ENCODE measurements at places on chromosomes 16 and 17. TPM values are rescaled to one million over a fixed set of nuclear protein-coding genes. Genes with fewer than 3 reads are reported as not detected.

DNA sequence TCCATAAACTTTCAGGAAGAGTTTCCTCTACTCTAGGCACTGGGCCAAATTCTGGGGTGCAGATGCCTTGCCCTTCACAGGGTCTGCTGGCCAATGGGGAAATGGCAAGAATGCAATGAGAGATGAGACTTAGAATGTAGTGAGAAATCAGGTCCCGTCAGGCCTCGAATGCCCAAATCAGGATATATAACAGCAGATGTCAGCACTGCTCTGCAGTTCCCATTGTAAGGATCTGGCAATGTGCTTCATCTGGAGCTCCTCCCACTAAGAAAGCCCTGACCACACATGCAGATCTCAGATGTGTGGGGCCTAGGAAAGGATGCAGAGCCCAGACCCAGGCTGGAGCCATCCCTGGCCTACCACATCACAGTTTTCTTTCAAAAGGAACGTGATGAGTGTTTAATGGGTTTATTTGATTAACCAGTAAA lies 13.9 kb upstream of the LPCAT2 start:
- peak; percentile 66 for DNase-seq

DNA sequence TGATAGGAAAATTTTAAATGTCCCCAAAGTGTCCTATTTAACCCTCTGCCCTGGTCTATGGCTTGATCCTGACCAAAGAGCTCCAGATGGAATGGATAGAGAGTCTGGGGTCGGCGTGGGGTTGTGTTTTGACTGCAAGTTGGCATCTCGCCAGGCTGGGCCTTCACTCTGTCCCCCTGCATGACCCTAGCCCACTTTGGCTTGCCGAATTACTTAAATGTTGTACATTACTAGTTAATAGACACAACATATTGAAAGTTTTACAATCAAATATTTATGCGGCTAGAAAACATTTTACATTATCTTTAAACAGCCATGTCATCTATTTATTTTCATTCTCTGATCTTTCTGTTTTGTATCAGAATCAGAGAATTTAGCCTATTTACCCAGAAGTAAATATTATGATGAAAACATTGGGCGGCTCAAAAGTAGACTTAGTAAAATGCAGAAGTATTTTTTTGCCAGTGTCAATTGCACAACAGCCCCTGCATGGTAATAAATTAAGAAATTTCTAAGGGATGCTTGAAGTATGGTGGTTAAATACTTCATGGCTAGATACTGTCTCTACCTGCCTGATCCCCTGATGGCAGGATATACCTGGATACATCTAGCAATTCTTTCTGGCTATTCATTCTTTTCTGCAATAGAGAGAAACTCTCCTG lies 18.8 kb upstream of the MYOCD start:
- no peak for DNase-seq

DNA sequence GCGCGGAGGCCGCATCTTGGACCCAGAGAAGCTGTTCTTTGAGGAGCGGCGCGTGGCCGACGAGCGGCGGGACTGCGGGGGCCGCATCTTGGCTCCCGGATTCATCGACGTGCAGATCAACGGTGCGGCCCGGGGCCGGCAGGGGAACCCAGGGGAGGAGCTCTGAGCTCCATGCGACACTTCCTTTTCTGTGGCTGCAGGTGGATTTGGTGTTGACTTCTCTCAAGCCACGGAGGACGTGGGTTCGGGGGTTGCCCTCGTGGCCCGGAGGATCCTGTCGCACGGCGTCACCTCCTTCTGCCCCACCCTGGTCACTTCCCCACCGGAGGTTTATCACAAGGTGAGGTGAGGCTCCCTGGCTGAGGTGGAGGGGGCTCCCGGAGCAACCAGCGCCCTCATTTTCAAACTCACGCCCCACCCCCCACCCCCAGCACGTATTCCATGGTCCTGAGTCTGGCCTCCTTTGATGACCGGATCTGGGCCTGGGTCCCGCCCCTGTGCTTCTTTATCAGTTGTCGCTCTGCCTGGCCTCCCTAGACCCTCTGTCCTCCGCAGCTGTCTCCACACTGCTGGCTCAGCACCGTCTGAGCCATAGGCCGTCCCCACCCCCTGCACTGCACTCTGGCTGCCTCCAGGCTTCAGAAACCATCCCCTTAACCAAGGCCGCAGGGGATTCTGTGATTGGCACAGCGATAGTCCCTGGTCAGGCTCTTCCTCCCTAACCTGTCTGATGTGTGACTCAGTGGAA lies 787 bp downstream of the AMDHD2 start:
- DNase-seq = peak; percentile 52

GRCh38 chr16:2490190-2491105 lies 15.5 kb downstream of the TBC1D24 start:
- DNase-seq = no peak

GRCh38 chr17:48174833-48175523 lies 67.4 kb downstream of the SNX11 start:
- no peak for DNase-seq

DNA sequence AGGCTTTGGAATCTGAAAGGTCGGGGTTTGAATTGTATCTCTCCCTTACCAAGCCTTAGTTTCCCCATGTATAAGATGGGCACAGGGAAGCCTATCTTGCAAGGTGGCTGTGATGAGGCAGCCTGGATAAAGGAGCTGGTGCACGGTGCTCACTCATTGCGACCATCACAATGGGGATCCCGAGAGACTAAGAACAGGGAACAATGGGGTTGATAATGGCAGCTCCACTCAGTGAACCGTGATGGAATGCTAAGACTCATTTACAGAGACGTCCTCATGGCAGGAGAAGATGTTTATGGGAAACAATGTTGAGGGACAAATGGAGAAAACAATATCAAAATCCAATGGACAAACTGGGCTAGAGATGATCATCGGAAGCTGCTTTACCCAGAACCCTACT lies 81.8 kb downstream of the SPACA3 start:
- DNase-seq = no peak

DNA sequence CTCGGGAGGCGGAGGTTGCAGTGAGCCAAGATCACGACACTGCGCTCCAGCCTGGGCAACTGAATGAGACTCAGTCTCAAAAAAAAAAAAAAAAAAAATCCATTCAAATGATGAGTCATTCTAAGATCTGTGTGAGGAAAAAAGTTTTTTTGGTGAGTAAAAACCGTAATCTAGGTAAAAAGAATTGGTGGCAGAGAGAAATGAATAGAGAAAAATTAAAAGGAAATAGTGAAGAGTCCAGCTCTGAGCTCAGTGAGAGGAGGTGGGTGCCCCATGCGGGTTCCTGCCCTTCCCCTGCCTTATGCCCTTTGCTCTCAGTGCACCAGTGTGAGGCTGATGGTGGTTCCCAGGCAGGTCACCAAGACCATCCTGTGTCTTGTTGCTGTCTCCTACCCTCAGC lies 20.9 kb downstream of the GAN start:
- no peak for DNase-seq

KRT9 gene
- not detected for total RNA-seq

TBC1D3H gene
- total RNA-seq = not detected

DYNC1LI2 gene
- 143 TPM for total RNA-seq
